ENCODE measurements at places on chromosomes 12 and 14.

DNA sequence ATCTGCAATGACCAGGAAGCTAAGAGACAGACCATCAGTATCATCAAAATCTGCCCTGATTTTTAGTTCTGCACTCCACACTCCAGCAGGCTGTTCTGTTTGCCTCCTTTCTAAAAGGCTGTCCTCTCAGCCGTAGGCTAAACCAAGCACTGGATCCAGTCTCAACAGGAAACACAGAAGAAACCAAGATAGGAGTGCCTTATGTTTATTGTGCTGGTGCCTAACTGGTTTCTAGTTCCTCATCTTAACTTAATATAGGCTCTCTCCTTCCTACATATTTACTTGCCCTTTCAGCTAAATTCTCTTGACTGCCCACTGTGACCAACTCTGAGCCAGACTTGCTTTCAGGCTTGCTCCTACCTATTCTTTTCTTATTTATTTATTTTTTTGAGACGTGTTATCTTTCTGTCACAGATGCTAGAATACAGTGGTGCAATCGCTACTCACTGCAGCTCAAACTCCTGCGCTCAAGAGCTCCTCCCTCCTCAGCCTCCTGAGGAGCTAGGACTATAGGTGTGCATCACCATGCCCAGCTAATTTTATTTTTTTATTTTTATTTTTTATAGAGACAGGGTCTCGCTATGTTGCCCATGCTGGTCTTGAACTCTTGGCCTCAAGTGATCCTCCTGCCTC is 30.8 kb downstream of the GALNT4 start:
- no peak for DNase-seq

- DNase-seq, result no peak
Measured at GRCh38 chr14:77406718-77407117, 16.6 kb downstream of the NOXRED1 start.

DNA sequence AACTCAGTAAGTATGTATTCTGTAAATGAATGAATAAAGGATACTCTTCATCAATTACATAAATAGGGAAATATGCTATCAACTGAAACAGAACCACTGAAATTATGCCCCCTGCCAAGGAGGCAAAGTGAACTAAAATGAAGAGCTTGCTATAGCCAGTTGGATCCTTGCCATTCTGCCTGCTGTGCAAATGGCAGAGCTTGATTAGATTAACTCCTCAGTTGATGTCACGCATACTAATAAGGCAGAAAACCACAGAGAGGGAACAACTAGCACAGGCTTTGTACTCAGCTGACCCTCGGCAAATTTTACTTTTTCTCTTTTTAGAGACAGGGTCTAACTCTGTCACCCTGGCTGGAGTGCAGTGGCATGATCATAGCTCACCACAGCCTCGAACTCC is 36.7 kb upstream of the FERMT2 start:
- DNase-seq, result no peak

GRCh38 chr14:64409126-64409920 is 21.2 kb downstream of the MTHFD1 start:
- no peak for DNase-seq

GRCh38 chr12:65449400-65449799 is 170.9 kb downstream of the MSRB3 start:
- no peak for DNase-seq

GRCh38 chr12:25328072-25328712 is 77.5 kb upstream of the KRAS start:
- DNase-seq, result no peak

GRCh38 chr14:20657216-20658211 is 16.0 kb upstream of the OR6S1 start:
- no peak for DNase-seq

- DNase-seq, result no peak
Measured at GRCh38 chr14:56124327-56124726, 6.1 kb downstream of the PELI2 start.

- DNase-seq, result no peak
Measured at GRCh38 chr12:54654926-54655325, 6.8 kb upstream of the DCD start.

GRCh38 chr12:22414742-22415141 is 80.2 kb upstream of the ST8SIA1 start:
- DNase-seq, result no peak

Measured in omental fat pad (tissue), 4 donors.